ENCODE measurements at places on chromosomes 11 and 22.

GRCh38 chr11:35247428-35247827, 108.5 kb downstream of the CD44 start:
- DNase-seq = peak; percentile 70

DNA sequence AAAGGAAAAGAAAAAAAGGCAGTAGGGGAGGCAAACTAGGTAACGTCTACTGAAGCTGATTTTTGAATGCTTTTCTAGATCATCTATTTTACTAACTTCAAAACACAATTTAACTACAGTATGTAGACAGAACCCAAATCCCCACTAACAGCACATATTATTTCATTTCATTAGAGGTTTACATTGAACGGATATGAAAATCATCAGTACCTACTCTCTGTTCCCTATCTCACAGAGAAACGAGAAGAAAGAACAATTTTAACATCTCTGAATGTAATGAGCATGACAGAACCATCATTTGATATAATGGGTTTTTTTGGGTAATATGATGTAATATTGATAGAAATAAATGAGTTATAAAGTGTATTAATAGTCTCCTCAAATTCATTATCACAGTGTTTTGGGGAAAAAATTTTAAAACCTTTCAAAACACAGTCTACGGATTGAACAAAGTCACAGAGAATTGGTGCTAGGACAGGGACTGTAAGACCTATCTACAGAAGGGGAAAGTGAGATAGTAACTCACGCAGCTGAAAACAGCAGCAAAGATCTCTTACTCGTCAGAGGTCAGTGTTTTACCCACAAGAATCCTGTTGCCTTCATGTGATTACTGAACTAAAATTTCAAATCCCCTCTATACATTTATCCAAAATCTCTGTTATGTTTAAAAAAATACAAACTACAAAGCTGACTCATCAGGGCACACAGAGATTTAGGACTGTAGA, 77.3 kb downstream of the ZBTB44 start:
- no peak for DNase-seq

DNA sequence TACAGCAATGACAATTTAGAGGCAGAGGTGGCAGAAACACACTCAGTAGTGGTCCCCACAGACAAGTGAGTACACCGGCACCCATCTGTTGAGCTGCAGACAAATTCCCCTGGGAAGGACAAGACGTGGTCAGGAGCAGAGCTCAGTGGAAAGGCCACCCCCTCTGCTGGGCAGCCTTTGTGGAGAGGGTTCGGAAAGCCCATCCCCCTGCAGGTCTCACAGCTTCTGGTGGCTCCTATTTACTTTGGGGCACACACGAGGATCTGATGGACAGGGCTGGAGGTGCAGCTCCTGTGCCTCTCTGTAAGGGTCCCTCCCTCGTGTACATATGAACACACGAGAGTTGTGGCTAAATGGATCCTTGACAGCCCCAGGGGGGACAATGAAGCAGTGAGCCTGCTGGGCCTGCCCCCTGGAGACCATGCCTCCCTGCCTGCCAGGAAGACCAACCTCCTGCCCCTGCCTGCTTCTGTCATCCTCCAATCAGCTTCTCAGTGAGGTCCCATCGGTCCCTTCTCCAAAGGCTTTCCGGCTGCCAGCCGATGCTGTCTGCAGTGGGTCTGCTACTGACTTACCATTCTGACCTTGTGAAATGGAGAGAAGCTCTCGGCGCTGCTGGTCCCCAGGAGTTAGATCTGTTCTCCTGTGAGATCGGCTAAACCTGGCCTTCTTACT, 161.5 kb downstream of the CACNA1I start:
- DNase-seq = no peak

DNA sequence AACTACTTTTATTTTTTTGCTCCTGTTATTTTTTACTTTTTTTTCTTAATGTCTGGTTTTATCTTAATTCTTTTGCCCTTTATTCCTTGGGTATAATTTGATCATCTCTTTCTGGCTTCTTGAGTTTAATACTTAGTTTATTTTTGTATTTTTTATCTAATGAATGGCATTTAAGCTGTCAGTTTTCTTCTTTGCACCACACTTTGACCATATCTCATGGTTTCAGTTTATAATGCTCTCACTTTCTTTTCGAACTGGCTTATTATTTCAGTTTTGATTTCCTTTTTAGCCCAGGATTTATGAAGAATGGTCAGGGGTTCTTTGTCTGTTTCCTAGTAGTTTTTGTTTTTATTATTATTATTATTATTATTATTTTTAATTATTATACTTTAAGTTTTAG, 48.3 kb downstream of the QSER1 start:
- no peak for DNase-seq

- DNase-seq = no peak
These were observed 12.8 kb downstream of the PACSIN2 start for GRCh38 chr22:43002202-43002586.

GRCh38 chr11:108508653-108509593, 10.7 kb upstream of the POGLUT3 start:
- DNase-seq = no peak

- DNase-seq = peak; percentile 11
These were observed 2.0 kb downstream of the PARVG start for GRCh38 chr22:44182588-44183286.

DNA sequence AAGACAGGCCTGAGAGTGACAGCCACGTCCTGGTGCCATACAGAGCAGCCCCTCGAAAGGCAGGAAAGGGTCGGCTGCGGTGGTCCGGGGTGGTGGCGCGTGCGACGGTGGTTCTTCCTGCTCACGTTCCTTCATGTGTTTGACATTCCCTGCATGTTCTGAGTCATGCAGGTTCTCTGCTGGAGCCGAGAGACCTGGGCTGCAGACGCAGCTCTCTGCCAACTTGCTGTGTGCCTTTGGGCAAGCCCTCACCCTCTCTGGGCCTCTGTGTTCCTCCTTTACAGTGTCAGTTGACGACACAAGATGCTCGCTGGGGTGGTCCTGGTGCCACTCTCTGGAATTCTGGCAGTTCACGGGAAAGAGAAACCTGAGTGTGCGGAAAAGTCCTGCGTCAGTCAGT, 12.0 kb downstream of the ARHGAP8 start:
- DNase-seq = no peak

DNA sequence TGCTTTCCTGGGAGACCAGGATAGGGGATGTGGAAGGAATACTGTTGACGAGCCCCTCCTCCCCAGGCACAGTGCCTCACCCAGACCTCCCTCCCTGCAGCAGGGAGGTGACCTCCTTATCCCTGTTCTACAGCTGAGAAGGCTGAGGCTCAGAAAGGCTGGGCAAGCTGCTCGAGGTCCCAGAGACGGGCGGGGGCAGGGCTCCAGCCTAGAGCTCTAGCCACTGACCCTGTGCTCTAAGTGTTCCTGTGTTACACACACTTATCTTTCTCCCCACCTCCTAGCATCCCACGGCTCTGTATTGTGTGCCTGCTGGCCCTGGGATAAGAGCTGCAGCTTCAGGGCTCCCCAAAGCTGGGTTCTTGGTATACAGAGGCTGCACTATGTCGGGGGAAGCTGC, 7.9 kb downstream of the CCDC134 start:
- no peak for DNase-seq

DNA sequence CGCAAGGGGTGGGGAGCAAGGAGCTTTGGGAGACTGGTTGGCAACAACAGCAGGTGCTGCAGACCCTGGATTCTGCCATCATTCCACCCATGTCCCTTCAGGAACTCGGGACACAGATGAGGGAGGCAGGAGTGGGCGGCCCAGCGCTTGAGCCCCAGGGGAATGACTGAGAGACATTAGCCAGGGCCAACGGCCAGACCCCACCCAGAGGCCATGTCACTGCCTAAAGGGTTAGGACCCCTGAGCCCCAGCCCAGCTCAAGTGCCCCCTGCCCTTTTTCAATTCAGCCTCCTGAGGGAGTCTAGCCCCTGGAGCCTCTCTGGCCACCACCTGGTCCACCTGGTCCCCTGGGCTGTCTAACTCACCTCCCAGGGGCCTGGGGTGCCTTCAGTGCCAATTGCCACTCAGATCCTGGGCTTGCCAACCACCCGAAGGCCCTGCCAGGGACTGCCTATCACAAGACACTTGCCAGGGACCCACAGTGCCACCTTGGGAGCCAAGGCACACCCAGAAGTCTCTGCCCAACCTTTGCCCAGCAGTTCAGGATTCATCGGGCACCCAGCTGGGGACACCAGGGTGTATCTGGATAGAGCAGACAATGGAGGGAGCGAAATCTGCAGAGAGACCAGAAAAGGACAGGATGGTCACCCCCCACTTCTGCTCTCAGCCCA, 16.6 kb downstream of the MFNG start:
- DNase-seq = no peak

GRCh38 chr11:132898021-132898420, 634.3 kb downstream of the OPCML start:
- DNase-seq = no peak

DNA sequence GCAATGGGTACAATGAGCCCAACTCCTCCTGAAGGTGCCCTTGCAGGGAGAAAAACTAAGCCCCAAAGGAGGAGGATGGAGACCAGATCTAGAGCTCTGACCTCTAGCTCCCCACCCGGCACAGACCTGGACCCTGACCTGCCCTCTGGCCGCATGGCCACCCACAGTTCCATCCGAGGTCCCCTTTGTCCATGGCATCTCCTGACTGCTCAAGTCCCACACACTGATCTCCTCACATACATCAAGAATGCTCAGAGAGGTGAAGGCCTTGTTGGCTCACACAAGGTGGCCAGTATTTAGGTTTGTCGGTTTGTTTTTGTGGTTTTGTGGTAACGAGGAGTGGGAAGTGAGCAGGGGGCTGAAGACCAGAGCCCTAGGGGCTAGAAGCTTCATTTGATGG, 423.5 kb upstream of the B3GAT1 start:
- DNase-seq = no peak

DNA sequence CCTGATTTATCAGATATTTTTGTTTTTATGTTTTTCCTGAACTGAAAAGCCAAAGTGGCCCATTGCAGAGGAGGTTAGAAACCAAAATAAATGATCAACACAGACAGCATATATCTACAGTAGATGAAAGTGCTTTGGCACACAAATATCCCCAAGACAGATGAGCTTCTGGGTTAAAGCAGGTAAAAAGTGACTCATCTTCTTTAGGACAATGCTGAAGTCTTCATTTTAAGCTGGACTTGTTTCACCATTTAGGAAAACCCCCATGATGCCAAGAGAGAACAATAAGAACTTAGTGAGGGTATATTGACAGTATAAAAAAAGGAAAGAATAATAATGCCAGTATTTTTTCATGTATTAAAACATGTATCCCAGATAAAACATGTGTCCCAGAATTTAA, 100.8 kb upstream of the OR9G4 start:
- no peak for DNase-seq

DNA sequence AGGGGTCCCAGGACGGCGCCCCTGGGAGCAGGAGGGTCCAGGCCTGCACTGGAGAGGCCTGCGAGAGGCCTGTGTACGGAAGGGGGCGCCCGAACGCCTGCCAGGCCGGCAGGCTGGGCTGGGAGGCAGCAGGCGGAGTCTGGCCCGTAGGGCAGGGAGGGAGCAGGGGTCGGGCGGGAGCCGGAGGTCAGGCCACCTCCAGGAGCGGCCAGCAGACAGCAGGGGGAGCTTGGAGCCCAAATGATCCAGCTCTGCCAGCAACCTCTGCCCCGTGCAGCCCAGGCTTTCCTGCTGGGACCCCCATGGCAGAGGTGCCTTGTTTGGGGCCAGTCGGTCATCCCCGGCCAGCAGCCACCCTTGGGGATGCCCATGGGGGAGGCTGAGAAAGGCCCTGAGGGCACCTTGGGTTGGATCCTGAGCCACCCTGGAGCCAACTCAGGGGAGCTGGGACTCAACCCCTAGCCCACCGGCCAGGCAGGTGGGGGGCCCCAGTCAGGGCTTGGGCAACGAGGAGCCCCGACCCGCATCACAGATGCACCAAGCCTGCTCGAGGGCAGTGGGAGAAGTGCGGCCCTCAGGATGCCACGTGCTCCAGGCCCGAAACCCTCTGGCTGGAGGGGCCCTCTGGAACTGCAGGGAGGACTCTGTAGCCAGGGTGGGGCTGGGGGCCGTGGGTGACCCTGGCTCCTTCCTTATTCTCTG, 9.6 kb upstream of the SYT8 start:
- no peak for DNase-seq

DNA sequence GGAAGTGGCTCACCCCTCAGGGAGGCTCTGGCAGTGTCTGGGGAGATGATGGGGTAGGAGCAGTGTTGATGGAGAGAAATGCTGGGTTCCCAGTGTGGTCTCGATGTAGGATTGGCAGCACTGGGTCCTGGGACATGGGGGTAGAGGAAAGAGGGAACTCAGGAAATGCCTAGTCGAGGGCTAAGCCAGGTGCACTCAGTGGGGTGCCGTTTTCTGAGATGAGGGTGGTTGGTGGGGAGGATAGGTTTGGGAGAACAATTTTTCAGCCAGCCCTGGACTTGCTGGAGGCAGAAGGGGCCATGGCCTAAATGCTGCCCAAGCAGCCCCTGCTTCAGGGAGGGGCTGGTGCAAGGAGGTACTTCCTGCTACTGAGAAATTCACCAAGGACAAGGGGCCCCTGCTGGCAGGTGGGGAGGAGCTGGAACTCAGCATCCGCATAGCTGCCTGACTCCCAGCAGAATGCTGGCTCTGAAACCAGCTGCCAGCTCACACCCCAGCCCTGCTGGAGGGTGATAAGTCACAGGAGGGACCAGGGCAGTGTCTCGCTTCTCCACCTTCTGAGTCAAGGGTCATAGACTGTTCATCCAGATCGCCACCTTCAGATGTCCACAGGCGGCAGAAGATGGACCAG, 6.0 kb downstream of the CCDC157 start:
- DNase-seq = no peak

DNA sequence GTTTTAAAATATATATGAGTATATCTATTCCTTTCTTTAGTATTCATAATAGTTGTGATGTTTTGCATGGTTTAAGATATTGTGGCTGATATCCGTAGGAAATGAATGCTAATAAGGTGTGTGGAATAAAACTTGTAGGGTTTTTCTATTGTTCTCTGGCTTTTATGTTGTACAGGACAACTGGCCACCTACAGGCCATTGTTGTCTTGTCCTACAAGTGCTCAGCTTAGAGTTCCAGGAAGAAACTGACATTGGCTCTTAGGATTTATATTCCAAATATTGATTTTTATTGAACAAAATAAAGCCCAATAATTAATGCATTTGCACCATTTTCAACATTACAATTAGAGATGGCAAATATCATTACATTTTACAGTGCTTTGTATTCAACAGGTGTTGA, 512.8 kb upstream of the TENM4 start:
- DNase-seq = no peak

- DNase-seq = no peak
These were observed 30.5 kb upstream of the PHOX2A start for GRCh38 chr11:72274435-72274834.

DNA sequence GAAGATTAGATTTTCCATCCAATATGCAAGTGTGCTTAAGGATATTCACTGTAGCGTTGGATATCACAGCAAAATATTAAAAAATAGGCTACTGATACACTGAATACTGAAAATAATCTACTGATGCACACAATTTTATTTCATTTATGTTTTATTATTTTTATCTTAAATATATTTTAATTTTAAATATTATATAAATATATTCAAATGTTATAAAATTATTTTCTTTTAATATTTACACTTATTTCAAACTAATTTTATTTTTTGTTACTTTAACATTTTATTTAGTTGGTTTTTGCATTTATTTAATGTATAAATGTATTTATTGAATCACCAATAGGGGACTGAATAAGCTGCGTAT, 12.3 kb downstream of the MMP3 start:
- no peak for DNase-seq

- no peak for DNase-seq
These were observed 105.8 kb downstream of the ATG16L2 start for GRCh38 chr11:72920001-72920400.

GRCh38 chr11:86678823-86679222, 6.4 kb upstream of the ME3 start:
- no peak for DNase-seq
